Subcutaneous preadipocyte (primary cell): ENCODE measurements at places on chromosomes 11 and 22. TPM values are rescaled to one million over a fixed set of nuclear protein-coding genes. Genes with fewer than 3 reads are reported as not detected.

OR51E1 gene
- not detected in 2 replicates for total RNA-seq

OR52N1 gene
- total RNA-seq, result not detected in 2 replicates

P2RY6 gene
- total RNA-seq, result not detected in 2 replicates

RAG2 gene
- not detected in 2 replicates for total RNA-seq

OR2D2 gene
- under 0.01 and 0.78 TPM in 2 replicates for total RNA-seq

CPT1A gene
- total RNA-seq, result 37.5 and 48.5 TPM in 2 replicates

KLHDC7B gene
- total RNA-seq, result not detected in 2 replicates

ATP5MG gene
- total RNA-seq, result 26.6 and 31.6 TPM in 2 replicates

ISX gene
- not detected in 2 replicates for total RNA-seq

FAU gene
- total RNA-seq, result 193 and 272 TPM in 2 replicates

PGR gene
- under 0.01 and 0.39 TPM in 2 replicates for total RNA-seq

SLC5A1 gene
- not detected in 2 replicates for total RNA-seq

TTC28 gene
- 20.2 and 24.2 TPM in 2 replicates for total RNA-seq

KCNE3 gene
- total RNA-seq, result 0.37 TPM in 1 of 2 replicates, not detected in the other

PARVG gene
- total RNA-seq, result under 0.01 and 0.20 TPM in 2 replicates

ACR gene
- total RNA-seq, result not detected in 2 replicates

CCDC81 gene
- total RNA-seq, result 0.39 and 1.1 TPM in 2 replicates

GRIA4 gene
- total RNA-seq, result not detected in 2 replicates

PANX2 gene
- total RNA-seq, result under 0.01 and 0.37 TPM in 2 replicates
